Left ventricle myocardium superior (tissue), 1 donor: ENCODE measurements at places on chromosomes 3 and 15. TPM values are rescaled to one million over a fixed set of nuclear protein-coding genes. Genes with fewer than 3 reads are reported as not detected.

The CFAP44 gene
- 1.9 TPM for total RNA-seq

DNA sequence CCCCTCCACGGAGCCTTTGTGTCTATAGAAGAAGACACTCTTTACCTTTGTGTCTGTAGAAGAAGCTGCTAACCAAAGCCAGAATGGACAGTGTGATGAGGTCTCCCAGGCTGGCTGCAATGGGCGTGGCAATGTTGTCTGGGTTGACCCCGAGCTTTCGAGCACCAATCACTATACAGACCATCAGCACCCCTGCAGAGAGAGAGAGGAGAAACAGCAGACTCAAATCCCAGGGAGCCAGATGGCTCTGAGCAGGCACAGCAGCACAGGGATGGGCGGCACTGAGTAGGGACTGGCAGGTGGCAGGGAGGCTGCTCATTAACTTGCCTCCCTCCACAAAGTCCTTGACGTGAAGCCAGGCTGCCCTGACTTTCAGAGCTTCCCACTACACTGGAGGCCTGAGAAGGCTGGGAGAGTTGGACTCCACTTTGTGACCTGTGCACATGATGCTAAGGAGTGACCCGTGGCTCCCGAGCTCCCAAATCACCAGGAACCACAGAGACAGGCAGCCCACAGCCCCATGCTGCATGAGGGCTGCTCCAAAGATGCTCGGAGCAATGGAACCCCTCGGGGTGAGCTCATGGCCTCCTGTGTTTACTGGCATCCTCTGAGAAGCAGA is 53.9 kb downstream of the ROPN1B start:
- DNase-seq, result no peak

DNA sequence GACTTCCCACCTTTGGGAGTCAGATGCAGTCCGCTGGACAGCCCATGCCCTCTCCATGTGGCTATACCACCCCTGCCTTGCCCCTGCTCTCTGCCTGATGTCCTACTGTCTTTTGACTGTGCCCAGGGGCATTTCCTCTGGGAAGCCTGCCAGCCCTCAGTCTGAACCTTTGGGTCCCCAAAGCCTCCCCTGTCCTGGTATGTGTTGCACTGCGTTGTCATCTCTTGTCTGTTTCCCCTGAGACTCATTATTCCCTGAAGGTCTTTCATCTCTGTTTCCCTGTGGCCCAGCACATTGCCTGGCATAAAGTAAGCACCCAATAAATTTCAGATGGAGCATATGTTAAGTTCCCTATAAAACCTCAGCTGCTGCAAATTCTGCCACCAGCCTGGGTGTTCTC is 236.6 kb upstream of the CTDSPL start:
- DNase-seq, result no peak

- DNase-seq, result no peak
Measured at GRCh38 chr3:127454968-127455367, 135.6 kb downstream of the TPRA1 start.
